ENCODE measurements at places on chromosomes 12 and 14. TPM values are rescaled to one million over a fixed set of nuclear protein-coding genes. Genes with fewer than 3 reads are reported as not detected.

SLC48A1 gene
- polyA plus RNA-seq, result 11.8 TPM

PLCZ1 gene
- not detected for polyA plus RNA-seq

ENDOU gene
- polyA plus RNA-seq, result 1.8 TPM

SPIC gene
- polyA plus RNA-seq, result 0.13 TPM

CD163L1 gene
- 18.2 TPM for polyA plus RNA-seq

MANSC4 gene
- polyA plus RNA-seq, result 0.19 TPM

DHRS2 gene
- polyA plus RNA-seq, result 0.84 TPM

TPPP2 gene
- polyA plus RNA-seq, result 0.16 TPM

DNA sequence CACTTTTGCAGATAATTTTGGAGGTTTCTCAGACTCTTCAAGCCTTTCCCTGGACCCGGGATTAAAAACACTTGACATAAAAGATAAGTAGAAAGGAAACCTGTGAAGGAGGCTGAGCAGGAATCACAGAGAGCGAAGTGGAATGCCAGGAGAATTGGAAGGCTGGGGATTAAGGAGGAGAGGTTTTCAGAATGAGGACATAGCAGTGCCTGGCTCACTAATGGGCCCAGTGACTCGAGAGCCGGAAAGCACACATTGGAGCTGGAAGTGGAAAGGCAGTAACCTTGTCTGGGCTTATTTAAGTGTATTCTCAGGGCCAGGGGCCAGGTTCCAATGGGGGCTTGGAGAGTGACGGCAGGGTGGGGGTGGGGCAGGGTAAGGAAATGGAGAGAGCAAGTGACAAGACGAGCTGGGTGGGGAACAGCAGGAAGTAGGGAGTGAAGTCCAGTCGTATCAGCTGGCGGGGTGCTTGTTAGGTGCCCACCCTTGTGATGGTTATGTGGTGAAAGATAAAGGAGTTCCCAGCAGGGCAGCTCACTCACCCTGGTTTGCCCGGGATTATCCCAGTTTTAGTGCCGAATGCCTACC lies 13.1 kb downstream of the EVL start:
- no peaks in the 10 kb centered on the region for H3K4me1 ChIP-seq
- no peak for DNase-seq
- H3K27me3 ChIP-seq, result no peaks in the 10 kb centered on the region
- no peak overlapping the region for H3K27ac ChIP-seq
- peaks cover 3% of the 10 kb centered on the region for H3K36me3 ChIP-seq

GRCh38 chr12:130120012-130120805 lies 42.1 kb upstream of the FZD10 start:
- H3K4me1 ChIP-seq, result no peaks in the 10 kb centered on the region
- H3K36me3 ChIP-seq, result no peaks in the 10 kb centered on the region
- no peaks in the 10 kb centered on the region for H3K27me3 ChIP-seq
- no peak for DNase-seq

- H3K4me3 ChIP-seq, result no peak overlapping the region
- H3K4me1 ChIP-seq, result no peaks in the 10 kb centered on the region
- no peaks in the 10 kb centered on the region for H3K36me3 ChIP-seq
- DNase-seq, result peak; percentile 2
- no peak overlapping the region for H3K27ac ChIP-seq
- peaks cover 34% of the 10 kb centered on the region for H3K27me3 ChIP-seq
Measured at GRCh38 chr12:33437598-33437997, 2.0 kb downstream of the SYT10 start.

DNA sequence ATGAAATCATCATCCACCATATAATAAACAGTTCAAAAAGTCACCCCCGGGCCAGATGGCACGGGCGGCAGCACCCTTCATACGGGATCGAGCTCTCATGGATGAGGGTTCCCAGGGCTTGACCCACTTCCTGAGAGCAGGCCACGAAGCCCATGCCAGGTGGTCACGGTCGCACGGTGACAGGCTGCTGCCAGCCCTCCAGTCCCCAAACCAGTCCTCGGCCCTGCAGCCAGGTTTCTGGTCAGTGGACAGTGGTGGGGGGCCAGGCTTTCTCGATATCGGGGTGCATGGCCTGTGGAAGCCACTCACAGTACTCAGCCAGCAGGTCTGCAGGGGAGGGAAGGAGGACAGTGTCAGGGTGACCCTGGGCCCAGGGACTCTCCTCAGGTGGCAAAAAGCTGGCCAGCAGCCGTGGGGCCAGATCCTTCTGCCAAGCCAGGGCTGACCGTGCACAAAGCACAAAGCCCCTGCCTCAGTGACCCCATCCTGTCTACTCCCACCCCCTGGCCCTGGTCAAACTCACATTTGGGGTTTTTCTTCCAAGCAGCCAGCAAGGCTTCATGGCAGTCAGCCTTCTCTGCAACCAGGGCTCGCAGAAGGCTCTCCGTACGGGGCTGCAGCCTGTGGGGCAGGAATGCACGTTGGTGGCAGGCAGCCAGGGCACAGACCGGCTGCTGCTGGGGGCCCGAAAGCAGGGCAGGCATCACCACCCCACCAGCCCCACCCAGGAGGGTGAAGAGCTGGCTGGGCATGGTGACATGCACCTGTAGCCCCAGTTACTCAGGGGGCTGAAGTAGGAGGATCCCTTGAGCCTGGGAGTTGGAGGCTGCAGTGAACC lies 33.3 kb upstream of the UBC start:
- no peak for DNase-seq
- H3K27ac ChIP-seq, result no peak overlapping the region
- no peak overlapping the region for H3K4me3 ChIP-seq
- no peaks in the 10 kb centered on the region for H3K27me3 ChIP-seq

- no peak overlapping the region for H3K27ac ChIP-seq
- H3K36me3 ChIP-seq, result no peaks in the 10 kb centered on the region
- no peak overlapping the region for H3K4me3 ChIP-seq
- peak; percentile 50 for DNase-seq
Measured at GRCh38 chr14:44428231-44428945, 78.7 kb downstream of the FSCB start.

- no peak for DNase-seq
- no peaks in the 10 kb centered on the region for H3K27me3 ChIP-seq
- H3K27ac ChIP-seq, result no peak overlapping the region
- no peaks in the 10 kb centered on the region for H3K4me1 ChIP-seq
Measured at GRCh38 chr14:21795456-21795855, 121.8 kb upstream of the OR4E1 start.

GRCh38 chr14:25843481-25844470 lies 754.1 kb downstream of the NOVA1 start:
- H3K27ac ChIP-seq, result no peak overlapping the region
- no peaks in the 10 kb centered on the region for H3K4me1 ChIP-seq
- no peak overlapping the region for H3K4me3 ChIP-seq
- no peaks in the 10 kb centered on the region for H3K27me3 ChIP-seq
- no peak for DNase-seq
- H3K36me3 ChIP-seq, result no peaks in the 10 kb centered on the region

- peak; percentile 19 for DNase-seq
- no peaks in the 10 kb centered on the region for H3K27me3 ChIP-seq
- H3K36me3 ChIP-seq, result no peaks in the 10 kb centered on the region
- H3K4me3 ChIP-seq, result no peak overlapping the region
Measured at GRCh38 chr14:26841326-26841725, 243.5 kb upstream of the NOVA1 start.

DNA sequence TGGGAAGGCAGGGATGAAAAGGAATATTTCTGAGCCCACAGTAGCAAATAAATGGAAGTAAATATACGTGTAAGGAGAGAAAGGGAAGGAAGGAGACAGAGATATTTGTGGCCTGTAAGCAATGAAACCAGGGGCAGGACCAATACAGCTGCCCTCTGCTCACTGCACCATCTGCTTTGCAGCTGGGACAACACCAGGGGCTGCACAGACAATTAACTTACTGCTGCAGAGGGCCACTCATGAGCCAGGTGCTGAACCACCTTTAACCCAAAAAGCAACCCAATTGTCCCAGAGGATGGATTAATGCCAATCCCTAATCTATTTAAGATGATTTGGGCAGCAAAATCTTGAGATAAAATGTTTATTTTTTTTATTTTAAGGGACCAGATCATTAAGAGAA lies 30.6 kb upstream of the TMX1 start:
- H3K27me3 ChIP-seq, result peaks cover 9% of the 10 kb centered on the region
- no peak overlapping the region for H3K27ac ChIP-seq
- no peak overlapping the region for H3K4me3 ChIP-seq
- DNase-seq, result no peak
- H3K36me3 ChIP-seq, result no peaks in the 10 kb centered on the region
- H3K4me1 ChIP-seq, result no peaks in the 10 kb centered on the region

DNA sequence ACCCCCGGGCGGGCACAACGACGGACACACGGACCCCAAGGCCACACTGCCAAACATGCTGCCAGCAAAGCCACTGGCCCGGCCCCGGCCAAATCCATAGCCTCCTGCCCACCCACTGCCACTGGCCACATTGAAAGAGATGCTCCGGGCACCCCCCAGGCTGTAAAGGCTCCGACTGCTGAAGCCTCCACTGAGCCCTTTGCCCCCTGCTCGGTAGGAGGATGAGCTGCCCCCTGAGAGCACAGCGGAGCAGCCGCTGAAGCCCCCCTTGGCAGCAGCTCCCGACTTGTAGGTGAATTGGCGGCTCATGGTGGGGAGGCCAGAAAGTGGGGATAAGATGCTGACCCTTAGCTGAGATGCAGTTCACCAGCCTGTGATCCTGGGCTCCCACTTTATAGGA lies at the start of gene KRT73:
TSS of gene KRT73 (minus strand) at position 344 of the 400 bp plus-strand sequence. CDS start at position 309, 35 bp downstream.
- no peak for DNase-seq
- no peak within 1 kb of the TSS for H3K27ac ChIP-seq
- peaks cover 13% of the 10 kb centered on the region for H3K27me3 ChIP-seq
- H3K36me3 ChIP-seq, result no peaks in the 10 kb centered on the region
- no peaks in the 10 kb centered on the region for H3K4me1 ChIP-seq
- H3K4me3 ChIP-seq, result no peak within 1 kb of the TSS

- peaks cover 45% of the 10 kb centered on the region for H3K36me3 ChIP-seq
- peaks cover 35% of the 10 kb centered on the region for H3K4me1 ChIP-seq
- peak overlapping the region; percentile 12 for H3K4me3 ChIP-seq
- H3K27me3 ChIP-seq, result no peaks in the 10 kb centered on the region
- H3K27ac ChIP-seq, result peak overlapping the region; percentile 61
- DNase-seq, result peak; percentile 67
Measured at GRCh38 chr12:121240484-121241101, 30.7 kb downstream of the P2RX4 start.

DNA sequence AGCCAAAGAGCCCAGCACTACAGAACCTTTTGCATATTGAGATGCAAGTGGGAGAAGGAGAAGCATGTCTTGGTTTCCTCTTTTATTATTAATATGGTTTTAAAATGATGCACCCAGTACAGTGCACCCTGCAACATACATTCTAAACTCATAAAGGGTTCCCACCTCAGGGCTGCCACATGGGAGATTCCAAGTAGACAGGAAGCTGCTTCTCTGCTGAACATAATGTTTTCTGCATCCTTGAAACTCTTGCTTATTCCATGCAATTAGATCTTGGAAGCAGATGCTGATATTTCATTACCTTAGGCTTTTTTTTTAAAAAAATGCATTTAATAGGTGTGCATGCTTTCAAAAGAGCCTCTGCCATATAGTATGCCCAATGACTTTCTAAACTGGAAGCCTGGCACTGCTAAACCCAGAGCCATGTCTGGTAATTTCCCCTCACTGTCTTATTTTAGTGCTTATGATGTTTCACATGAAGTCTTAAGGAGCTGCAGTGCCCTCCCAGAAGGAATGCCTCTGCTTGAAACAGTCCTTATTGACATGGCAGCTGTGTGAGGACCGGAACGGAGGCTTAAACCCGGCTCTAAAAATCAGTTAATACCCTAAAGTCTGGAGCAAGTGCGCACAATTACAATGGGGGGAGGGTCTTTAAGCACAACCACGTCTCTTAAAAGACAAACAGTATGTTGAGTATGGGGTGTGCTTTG lies 2.0 kb upstream of the SIX1 start:
- H3K4me1 ChIP-seq, result peaks cover 22% of the 10 kb centered on the region
- H3K27me3 ChIP-seq, result peaks cover 100% of the 10 kb centered on the region
- H3K36me3 ChIP-seq, result no peaks in the 10 kb centered on the region
- no peak overlapping the region for H3K4me3 ChIP-seq
- no peak overlapping the region for H3K27ac ChIP-seq
- DNase-seq, result no peak

GRCh38 chr12:101368016-101368415 lies 39.6 kb downstream of the ARL1 start:
- no peaks in the 10 kb centered on the region for H3K27me3 ChIP-seq
- no peaks in the 10 kb centered on the region for H3K4me1 ChIP-seq
- DNase-seq, result no peak
- no peak overlapping the region for H3K27ac ChIP-seq

- no peak overlapping the region for H3K27ac ChIP-seq
- no peaks in the 10 kb centered on the region for H3K27me3 ChIP-seq
- H3K4me3 ChIP-seq, result no peak overlapping the region
- H3K36me3 ChIP-seq, result no peaks in the 10 kb centered on the region
- no peak for DNase-seq
Measured at GRCh38 chr12:66719862-66720261, 41.0 kb upstream of the GRIP1 start.

DNA sequence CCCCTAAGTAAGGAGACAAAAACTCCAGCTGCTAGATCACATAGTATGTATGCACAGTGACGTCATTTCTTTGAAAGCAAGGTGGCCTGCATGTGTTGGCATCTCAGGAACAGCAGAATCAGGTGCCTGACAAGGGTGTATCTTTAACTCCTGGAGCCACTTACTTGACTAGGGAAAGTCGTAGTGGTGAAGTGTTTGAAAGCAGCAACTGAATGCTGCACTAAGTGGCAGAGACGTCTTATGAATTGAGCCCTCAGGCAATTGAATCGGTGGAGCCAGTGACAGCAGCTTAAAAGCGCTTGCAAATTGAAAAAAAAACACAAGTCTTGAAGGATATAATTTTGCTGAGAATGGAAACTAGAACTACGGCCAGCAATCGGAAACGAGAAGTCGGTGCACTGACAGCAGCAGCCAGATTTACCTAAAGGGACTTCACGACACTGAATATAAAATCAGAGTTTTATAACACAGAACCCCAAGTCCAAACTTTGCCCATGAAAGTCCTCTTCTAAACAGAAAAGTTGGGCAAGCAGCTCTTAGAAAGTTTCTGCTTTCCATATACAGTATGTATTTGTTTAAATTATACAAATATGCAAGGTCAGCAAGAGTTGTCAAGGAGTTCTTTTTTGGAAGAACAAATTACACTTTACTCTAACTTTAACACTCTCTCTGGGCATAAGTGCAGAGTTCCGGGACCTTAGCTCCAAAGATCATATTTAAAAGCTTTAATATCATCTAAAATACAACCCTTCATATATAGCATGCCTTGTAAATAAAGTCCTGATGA lies 1.1 kb downstream of the IGF1 start:
- no peaks in the 10 kb centered on the region for H3K36me3 ChIP-seq
- peaks cover 2% of the 10 kb centered on the region for H3K4me1 ChIP-seq
- H3K27me3 ChIP-seq, result no peaks in the 10 kb centered on the region
- no peak overlapping the region for H3K27ac ChIP-seq

- no peak overlapping the region for H3K4me3 ChIP-seq
- no peaks in the 10 kb centered on the region for H3K27me3 ChIP-seq
- no peaks in the 10 kb centered on the region for H3K4me1 ChIP-seq
- H3K27ac ChIP-seq, result no peak overlapping the region
- no peak for DNase-seq
Measured at GRCh38 chr12:100899301-100899700, 104.7 kb downstream of the ANO4 start.

- H3K4me1 ChIP-seq, result no peaks in the 10 kb centered on the region
- no peak overlapping the region for H3K27ac ChIP-seq
- no peaks in the 10 kb centered on the region for H3K27me3 ChIP-seq
- no peaks in the 10 kb centered on the region for H3K36me3 ChIP-seq
Measured at GRCh38 chr12:72081777-72082176, 143.1 kb downstream of the TPH2 start.
